ENCODE measurements at places on chromosomes 5 and 9.

DNA sequence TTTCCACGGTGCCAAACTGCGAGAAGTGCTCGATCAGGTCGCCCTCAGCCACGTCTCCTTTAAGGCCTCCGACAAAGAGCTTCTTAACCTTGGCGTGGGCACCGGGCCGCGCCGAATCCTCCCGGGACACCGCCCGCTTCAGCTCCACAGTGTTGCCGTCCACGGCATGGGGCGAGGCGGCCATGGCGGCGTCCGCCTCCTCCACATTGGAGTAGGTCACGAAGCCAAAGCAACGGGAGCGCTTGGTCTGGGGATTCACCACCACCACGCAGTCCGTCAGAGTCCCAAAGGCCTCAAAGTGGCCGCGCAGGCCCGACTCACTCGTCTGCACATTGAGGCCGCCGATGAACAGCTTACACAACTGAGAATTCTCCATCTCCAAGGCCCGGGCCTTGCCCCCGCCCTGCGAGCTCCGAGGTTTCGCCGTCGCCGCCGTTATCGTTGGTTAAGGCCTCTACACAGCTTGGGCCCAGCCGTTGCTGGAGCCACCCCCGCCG is 424 bp downstream of the HNRNPA0 start:
- no peak for DNase-seq

DNA sequence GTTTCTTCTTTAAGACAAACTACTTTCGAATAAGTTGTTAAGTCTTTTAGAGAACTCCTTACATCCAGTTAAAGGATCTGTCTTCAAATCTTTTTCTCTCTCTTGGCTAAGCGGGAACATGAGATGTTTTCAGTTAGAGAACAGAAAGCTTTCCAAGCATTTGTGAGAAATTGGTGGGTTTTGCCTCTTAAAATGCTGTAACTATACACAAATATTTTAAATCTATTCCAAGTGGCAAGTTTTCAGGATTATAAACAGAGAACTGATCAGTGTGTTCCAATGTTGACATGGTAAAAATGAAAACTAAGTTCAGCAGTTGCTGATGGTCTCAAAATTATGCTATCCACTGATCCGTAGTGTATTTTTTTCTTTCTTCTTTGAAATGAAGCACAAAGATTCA is 100.4 kb downstream of the EBF1 start:
- DNase-seq = no peak

DNA sequence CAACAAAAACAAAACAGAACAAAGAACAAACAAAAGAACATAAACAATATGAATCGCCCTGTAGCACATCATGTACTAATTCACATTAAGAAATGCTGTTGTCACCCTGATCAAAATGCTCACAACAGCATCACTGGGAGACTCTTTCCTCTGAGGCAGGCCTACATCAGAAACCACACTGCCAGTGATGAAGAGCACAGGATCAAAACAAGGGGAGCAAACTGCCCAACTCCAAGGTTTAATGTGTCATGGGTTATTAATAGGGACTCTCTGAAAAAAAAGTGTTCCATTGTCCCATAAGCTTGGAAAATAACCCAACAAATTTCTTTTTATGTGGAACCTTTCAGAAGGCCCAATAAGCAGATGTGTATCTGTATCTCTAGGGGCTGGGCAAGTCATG is 74.2 kb downstream of the PTPN3 start:
- no peak for DNase-seq

- DNase-seq = no peak
Measured at GRCh38 chr9:95876595-95876994, 1.1 kb downstream of the ERCC6L2 start.

GRCh38 chr9:71552480-71552879 is 215.8 kb downstream of the CEMIP2 start:
- no peak for DNase-seq

- DNase-seq = no peak
Measured at GRCh38 chr5:177600508-177601018, 631 bp downstream of the B4GALT7 start.

DNA sequence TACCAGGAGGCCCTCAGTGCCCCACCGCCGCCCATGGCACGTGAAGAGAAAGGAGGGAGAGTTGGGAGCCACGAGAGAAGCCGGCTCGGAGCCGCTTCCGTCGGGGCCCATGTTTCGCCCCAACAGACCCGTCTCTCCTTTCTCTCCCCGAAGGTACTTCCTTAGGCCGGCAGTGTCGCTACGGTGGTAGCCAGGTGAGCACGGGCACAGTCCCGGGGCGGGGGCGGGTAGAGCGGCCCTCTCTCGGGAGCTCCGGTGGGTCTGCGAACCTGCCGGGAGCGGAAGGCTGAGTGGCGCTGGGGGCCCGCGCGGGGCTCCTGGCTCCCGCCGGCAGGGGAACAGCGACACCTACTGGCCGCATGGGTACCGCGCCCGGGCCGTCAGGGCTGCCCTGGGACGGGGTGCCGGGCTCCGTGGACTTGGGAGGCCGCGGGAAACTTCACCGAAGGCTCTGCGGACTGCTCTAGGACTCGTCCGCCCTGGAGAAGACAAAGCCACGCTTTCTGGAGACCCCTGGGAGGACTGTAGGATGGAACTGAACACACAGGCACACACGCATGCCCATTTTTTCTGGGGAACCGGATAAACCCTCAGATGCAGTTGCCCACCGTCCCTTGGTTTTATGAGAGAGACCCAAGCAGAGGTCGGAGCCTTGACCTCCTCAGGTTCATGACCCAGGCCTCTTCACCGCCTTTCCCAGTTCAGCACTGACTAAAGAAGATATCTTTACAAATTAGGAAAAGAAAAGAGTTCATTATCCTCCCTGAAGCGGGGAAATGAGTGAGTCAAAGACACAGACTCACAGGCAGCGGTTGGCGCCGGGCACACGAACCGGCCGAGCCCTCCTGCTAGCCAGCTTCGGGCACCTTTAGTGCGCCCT is 202.5 kb downstream of the MEF2C start:
- DNase-seq = peak; percentile 81

DNA sequence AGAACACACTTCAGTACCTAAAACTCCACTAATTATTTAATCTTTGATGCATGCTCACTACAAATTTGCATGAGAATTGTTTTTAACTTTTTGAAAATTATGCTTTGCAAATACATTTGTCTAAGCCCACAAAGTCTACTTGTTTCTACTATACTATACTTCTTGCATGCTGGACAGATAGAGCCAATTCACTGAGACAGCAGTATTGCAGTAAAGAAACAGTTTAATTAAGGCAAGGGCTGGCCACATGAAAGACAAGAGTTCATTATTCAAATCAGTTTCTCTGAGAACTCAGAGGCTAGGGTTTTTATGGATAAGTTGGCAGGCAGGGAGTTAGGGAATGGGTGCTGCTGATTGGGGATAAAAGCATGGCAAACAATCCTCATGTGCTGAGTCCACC is 6.0 kb upstream of the FXN start:
- no peak for DNase-seq

DNA sequence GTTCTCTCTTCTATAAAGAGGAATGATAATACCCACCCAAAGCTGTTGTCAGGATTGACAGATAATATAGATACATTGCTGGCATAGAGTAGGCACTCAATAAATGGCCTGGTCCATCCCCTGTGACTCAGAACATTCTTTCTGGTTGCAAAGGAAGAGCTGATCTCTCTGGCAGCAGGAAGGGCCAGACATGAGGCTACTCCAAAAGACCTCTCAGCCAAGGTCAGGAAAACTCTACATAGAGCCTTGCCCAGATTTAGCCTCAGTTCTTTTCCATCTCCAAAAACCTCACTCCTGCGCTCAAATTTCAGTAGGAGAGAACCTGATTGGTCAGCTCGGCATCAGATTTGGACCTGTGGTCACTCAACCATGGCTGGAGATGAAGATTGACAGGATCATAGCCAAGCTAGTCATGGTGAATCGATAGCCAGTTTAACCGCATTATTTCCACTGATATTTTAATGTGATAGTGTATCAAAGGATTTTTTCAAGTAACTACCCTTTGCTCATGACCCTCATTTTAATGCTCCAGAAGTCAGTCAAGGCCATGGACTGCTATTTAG is 319.6 kb downstream of the DRD1 start:
- no peak for DNase-seq

GRCh38 chr5:94263068-94263467 is 355.3 kb downstream of the KIAA0825 start:
- DNase-seq = no peak

- DNase-seq = no peak
Measured at GRCh38 chr5:13115476-13115875, 829.0 kb downstream of the DNAH5 start.

- DNase-seq = no peak
Measured at GRCh38 chr5:20157089-20157488, 169.1 kb upstream of the CDH18 start.

GRCh38 chr5:72587661-72588308 is 80.6 kb upstream of the ZNF366 start:
- DNase-seq = no peak

- no peak for DNase-seq
Measured at GRCh38 chr9:37583522-37584121, 7.4 kb upstream of the FBXO10 start.

GRCh38 chr9:35526087-35526801 is 36.3 kb downstream of the RUSC2 start:
- no peak for DNase-seq

- DNase-seq = no peak
Measured at GRCh38 chr5:124402144-124402581, 344.3 kb downstream of the ZNF608 start.

DNA sequence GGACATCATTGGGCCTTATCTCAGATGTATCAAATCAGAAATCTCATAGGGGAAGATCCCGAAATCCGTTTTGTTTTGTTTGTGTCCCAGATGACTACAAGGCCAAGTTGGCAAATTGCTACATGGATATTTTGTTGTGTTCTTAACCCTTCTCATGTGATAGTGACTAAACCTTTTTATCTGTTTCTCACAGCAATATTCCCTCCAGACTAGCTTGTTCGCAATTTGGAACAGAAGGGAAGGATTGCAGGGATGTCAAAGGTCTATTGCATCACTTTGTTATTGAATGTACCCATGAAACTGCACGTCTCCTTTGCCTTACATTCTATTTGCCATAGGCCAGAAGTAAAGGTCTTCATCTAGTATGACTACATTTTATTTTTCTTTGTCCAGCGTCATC is 453.9 kb downstream of the NFIB start:
- no peak for DNase-seq

- DNase-seq = no peak
Measured at GRCh38 chr5:172473427-172473826, 19.1 kb upstream of the SH3PXD2B start.

GRCh38 chr5:79122973-79123372 is 11.4 kb downstream of the BHMT start:
- no peak for DNase-seq
